ENCODE measurements at places on chromosomes 12 and 14.

- no peaks in the 10 kb centered on the region for H3K4me1 ChIP-seq
- H3K27me3 ChIP-seq, result no peaks in the 10 kb centered on the region
- DNase-seq, result no peak
- H3K4me3 ChIP-seq, result no peak overlapping the region
- no peaks in the 10 kb centered on the region for H3K36me3 ChIP-seq
Measured at GRCh38 chr12:131634037-131634436, 76.9 kb upstream of the SFSWAP start.

DNA sequence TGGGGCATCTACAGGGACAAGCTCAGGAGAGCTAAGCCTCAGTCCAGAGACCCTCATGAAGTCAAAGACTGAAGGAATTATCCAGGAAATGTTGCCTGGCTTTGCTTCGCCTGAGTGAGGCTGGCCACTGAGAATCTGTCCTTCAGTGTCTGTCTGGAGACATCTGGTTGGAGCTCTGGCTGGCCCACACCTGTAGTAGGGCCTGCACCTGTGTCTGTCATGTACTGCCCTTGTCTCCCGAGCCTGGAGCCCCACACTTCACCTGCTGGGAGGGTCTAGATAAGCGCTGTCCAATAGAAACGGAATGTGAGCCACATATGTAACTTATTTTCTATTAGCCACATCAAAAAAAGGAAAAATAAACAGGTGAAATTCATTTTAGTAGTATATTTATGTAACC, 9.9 kb upstream of the HDAC7 start:
- peaks cover 42% of the 10 kb centered on the region for H3K4me1 ChIP-seq
- H3K4me3 ChIP-seq, result no peak overlapping the region
- DNase-seq, result no peak
- no peak overlapping the region for H3K27ac ChIP-seq

- H3K36me3 ChIP-seq, result no peaks in the 10 kb centered on the region
- DNase-seq, result no peak
- no peak overlapping the region for H3K4me3 ChIP-seq
- no peaks in the 10 kb centered on the region for H3K4me1 ChIP-seq
- no peaks in the 10 kb centered on the region for H3K27me3 ChIP-seq
- H3K27ac ChIP-seq, result no peak overlapping the region
Measured at GRCh38 chr14:51783765-51784164, 76.6 kb upstream of the GNG2 start.

GRCh38 chr12:51218607-51219161, 822 bp upstream of the POU6F1 start:
- peaks cover 4% of the 10 kb centered on the region for H3K4me1 ChIP-seq
- H3K27me3 ChIP-seq, result no peaks in the 10 kb centered on the region
- DNase-seq, result no peak

DNA sequence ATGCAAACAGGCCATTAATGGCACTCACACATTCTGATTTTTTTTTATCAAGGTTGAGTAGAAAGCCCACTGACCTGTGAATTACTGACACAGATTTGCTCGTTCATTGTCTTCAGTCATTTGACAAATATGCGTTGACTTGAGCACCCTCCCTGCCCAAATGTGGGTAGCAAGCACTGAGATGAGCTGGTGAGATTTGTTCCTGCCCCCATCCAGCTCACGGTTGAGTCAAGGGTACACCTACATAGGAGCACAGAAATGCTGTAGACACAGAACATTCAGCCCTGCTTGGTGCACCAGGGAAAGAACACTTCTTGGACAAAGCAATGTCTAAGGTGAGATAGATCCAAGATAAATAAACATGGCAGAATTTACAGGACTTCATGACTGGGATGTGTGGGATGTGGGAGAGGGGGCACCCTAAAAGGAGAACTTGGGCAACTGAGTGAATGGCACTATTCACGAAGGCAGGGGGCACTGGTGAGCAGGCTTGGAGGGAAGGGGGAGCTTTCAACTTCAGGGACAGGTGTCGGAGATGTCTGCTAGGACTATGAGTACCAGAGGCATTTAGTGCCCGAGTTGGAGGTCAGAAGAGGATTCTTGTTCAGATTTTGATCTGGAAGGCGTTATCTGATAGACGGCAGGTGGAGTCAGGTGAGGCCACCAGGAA, 213.4 kb downstream of the VRK1 start:
- H3K27ac ChIP-seq, result no peak overlapping the region
- H3K36me3 ChIP-seq, result no peaks in the 10 kb centered on the region
- no peak overlapping the region for H3K4me3 ChIP-seq
- DNase-seq, result no peak
- no peaks in the 10 kb centered on the region for H3K27me3 ChIP-seq

GRCh38 chr14:69554500-69554899, 20.2 kb downstream of the CCDC177 start:
- H3K4me1 ChIP-seq, result no peaks in the 10 kb centered on the region
- H3K27me3 ChIP-seq, result no peaks in the 10 kb centered on the region
- no peaks in the 10 kb centered on the region for H3K36me3 ChIP-seq
- no peak overlapping the region for H3K27ac ChIP-seq
- no peak overlapping the region for H3K4me3 ChIP-seq

DNA sequence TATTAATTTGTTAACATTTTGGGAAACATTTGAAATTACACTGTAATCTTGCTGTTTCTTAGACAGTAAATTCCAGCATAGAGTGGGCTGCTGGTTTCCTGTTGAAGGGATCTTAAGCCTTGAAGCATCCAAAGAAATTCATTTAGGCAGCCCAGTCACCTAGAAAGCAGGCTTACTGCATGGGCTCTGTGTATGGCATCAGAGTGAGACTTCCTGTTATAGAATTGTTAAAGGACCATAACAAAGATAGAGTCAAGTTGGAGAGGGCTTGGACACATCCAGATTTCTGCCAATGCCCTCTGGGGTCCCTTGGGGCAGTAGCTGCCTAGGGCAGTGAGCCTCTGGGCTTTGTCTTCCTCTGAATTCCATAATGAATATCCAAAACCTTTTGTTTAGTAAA, 149.2 kb downstream of the DYRK2 start:
- DNase-seq, result no peak
- H3K27ac ChIP-seq, result no peak overlapping the region
- H3K4me1 ChIP-seq, result no peaks in the 10 kb centered on the region
- no peaks in the 10 kb centered on the region for H3K36me3 ChIP-seq
- H3K27me3 ChIP-seq, result no peaks in the 10 kb centered on the region
- no peak overlapping the region for H3K4me3 ChIP-seq

DNA sequence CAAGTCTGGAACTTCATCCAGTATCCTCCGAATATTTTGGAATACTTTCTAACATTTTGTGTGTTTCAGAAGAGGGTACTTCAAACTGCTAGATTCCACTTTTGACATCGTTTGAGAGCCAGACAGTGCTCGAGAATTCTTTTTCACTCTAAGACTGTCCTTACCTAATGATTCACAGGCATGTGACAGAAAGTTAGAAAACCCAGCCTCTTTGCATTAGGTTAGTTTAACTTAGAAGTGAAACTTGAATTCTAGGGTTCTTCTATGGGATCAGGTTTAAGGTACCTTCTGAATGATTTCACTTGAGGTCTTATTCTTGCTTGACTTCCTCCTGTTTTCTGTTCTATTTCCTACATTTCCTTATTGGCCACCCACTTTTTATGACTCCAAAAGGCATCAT, 431.8 kb downstream of the SLC6A15 start:
- no peaks in the 10 kb centered on the region for H3K27me3 ChIP-seq
- no peak for DNase-seq
- no peak overlapping the region for H3K27ac ChIP-seq
- no peaks in the 10 kb centered on the region for H3K4me1 ChIP-seq

GRCh38 chr14:82029038-82029437, 495.4 kb upstream of the SEL1L start:
- H3K4me3 ChIP-seq, result no peak overlapping the region
- H3K4me1 ChIP-seq, result no peaks in the 10 kb centered on the region
- H3K27me3 ChIP-seq, result no peaks in the 10 kb centered on the region

GRCh38 chr14:64091217-64091616, 203.0 kb downstream of the ESR2 start:
- no peaks in the 10 kb centered on the region for H3K4me1 ChIP-seq
- H3K27ac ChIP-seq, result no peak overlapping the region
- H3K36me3 ChIP-seq, result no peaks in the 10 kb centered on the region
- H3K4me3 ChIP-seq, result no peak overlapping the region

DNA sequence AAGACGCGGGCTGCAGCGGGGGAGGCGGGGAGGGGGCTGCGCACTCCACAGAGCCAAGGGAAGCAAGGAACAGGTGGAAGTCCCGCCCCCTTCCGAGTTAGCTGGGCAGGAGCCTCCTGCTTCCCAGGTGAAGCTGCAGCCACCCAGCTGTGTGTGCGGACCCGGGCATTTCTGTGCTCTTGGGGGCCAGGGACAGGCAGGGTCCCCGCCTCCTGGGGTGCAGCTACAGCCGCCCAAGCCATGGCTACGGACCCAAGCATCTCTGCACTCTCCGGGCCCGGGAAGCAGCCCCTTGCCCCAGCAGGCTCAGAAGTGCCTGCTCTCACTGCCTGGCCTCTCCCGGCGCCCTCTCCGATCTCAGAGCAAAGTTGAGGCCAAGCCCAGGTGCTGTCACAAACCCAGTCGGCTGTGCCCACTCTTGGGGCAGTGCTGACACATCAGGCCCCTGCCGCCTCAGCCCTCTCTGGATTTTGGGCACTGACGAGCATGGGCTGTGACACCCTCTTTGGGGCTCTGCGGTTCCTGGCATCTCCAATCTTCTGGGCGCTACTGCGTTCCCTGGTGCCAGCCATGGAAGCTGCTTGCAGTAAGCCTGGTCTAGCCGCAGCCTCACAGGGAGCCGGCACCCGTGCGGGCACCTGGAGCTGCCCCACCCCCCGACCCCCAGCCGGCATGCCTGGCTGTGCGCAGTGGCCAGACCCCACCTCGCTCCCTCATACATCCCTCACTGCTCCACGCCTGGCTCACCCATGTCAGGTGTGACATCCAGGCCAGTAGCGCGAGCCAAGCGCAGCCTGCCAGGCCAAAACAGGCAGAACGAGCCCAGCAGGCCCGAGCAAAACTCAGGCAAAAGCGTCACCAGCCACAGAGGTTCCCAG, 8.5 kb upstream of the MGAT4C start:
- no peak overlapping the region for H3K4me3 ChIP-seq
- H3K4me1 ChIP-seq, result no peaks in the 10 kb centered on the region
- no peak overlapping the region for H3K27ac ChIP-seq
- H3K27me3 ChIP-seq, result no peaks in the 10 kb centered on the region
- no peak for DNase-seq

- no peaks in the 10 kb centered on the region for H3K4me1 ChIP-seq
- no peak overlapping the region for H3K27ac ChIP-seq
- H3K36me3 ChIP-seq, result no peaks in the 10 kb centered on the region
- DNase-seq, result no peak
Measured at GRCh38 chr12:52235001-52235764, 2.1 kb downstream of the KRT7 start.

DNA sequence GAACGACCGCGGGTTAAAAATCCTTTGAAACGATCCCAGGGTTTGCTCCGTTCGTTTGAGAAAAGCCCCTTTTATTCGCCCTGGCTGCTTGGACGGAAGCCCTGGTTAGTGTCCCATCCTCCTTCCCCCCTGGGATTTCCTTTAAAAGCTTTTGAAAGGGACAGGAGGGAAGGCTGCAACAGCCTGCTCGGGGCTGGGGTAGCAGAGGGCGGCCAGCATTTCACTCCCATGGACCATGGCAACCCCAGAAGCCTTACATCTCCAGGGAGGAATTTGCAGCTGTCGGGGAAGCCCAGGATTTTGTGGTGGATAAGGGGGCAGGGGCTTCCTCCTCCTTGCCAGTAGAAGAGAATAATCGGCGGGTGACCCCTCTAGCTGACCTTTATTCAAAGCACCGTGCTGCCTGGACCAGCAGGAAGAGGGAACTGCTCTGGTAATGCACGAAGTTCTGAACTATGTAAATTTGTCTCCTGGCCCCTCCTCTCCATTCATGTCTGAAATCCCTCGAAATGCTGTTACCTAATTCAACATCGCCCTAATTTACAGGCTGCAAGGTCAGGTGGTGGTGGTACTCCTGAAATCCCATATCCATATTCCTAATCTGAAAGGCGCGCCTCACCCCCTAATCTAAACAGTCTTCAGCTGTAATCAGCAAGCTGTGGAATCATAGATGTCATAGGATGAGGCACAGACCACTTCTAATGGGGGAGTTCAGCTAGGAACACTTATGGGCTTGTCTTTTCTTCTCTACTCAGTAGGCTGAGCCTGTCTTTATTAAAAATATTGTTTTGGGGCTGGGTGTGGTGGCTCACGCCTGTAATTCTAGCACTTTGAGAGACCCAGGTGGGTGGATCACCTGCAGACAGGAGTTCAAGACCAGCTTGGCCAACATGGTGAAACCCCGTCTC, 1.0 kb upstream of the CLIP1 start:
- H3K36me3 ChIP-seq, result no peaks in the 10 kb centered on the region
- peaks cover 18% of the 10 kb centered on the region for H3K4me1 ChIP-seq
- no peaks in the 10 kb centered on the region for H3K27me3 ChIP-seq
- H3K27ac ChIP-seq, result peak overlapping the region; percentile 27
- H3K4me3 ChIP-seq, result peak overlapping the region; percentile 87

DNA sequence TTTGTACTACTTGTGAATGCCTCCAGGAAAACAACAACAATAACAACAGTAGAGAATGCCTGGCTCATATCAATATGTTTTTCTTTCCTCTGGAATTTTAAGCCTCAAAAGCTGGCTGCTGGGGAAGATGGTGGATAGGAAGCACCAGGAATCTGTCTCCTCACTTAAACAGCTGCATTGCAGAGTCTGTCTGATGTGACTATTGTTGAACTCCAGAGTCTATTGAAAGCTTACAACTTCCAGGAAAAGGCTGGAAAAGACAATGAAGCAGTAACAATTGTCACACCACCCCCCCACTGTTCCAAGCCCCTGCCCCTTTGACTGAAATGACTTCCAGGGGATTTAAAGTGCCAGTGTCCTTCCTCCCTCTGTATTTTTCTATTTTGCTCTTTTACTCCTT, 309.7 kb downstream of the BMP4 start:
- no peak overlapping the region for H3K27ac ChIP-seq
- no peak for DNase-seq

GRCh38 chr12:91023326-91024004, 18.7 kb upstream of the EPYC start:
- no peaks in the 10 kb centered on the region for H3K4me1 ChIP-seq
- H3K4me3 ChIP-seq, result no peak overlapping the region
- no peak overlapping the region for H3K27ac ChIP-seq
- H3K36me3 ChIP-seq, result no peaks in the 10 kb centered on the region
- no peak for DNase-seq

- H3K27ac ChIP-seq, result no peak overlapping the region
- H3K4me1 ChIP-seq, result no peaks in the 10 kb centered on the region
- H3K4me3 ChIP-seq, result no peak overlapping the region
- H3K27me3 ChIP-seq, result no peaks in the 10 kb centered on the region
- DNase-seq, result no peak
Measured at GRCh38 chr14:86012461-86012860, 482.5 kb downstream of the FLRT2 start.

DNA sequence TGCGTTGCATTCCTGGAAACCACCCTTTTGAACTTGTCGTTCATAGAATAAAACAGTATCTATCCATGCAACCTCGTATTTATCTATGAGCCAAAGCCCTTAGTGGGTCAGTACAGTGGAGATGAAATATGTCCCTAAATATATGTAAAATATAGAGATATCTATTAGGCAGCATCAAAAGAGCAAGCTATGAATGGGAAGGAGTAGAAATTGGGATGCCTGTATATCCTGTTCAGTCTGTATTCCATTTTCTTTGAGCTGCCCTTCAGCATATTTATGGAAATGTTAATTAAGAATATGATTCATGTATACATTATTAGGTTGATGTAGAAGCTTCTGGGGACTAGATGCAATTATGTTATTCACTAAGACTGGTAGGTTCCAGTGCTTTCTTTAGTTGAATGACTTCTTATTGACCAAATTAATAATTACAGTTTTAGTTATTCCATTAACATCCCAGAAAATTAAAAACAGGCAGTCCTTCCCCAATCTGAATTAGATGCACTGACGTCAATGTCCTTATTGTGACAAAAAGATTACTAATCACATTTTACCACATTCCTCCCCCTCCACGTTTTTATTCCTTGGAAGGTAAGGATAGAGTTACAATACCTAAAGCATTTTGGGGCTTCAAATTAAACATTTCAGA, 11.9 kb upstream of the FRMD6 start:
- H3K4me3 ChIP-seq, result no peak overlapping the region
- H3K36me3 ChIP-seq, result no peaks in the 10 kb centered on the region
- H3K4me1 ChIP-seq, result no peaks in the 10 kb centered on the region
- no peak overlapping the region for H3K27ac ChIP-seq
- DNase-seq, result no peak

Measured in GM12878 (cell line).